ENCODE measurements at places on chromosomes 5 and 9. TPM values are rescaled to one million over a fixed set of nuclear protein-coding genes. Genes with fewer than 3 reads are reported as not detected.

DNA sequence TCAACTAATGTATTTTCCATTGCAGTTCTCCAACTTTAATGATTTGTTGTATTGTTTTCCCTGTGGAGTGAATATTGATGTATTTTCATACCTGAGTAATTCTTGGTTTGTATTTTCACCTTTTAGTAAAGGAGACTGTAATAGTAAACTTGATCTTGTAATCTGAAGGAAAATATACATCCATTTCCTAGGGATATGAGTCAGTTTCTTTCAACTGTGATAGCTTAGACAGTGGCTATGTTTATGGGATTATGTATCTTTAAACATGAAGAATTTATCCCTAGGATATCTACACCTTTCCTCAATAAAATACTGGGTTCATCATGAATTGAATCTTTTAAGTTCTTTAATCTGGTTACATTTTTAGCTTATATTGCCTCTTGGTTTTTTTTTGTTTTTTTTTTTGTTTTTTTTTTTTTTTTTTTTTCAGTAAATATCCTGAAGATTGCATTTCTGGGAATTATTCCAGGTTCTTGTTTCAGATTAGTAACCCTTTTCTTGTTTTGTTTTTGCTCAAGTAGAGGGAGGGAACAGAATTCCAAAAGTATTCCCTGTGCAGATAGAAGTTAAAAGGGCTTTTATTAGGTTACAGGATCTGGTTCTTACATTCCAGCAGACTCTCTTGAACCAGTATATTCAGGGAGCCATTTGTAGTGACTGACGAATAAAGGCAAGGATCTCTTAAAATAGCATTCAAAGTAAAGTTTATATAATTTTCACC, 7.1 kb downstream of the WDR36 start:
- DNase-seq, result no peak

- no peak for DNase-seq
Measured at GRCh38 chr5:122936088-122936487, 90.7 kb downstream of the SNX24 start.

GRCh38 chr9:89317282-89317681, 1.0 kb upstream of the SECISBP2 start:
- DNase-seq, result no peak

DNA sequence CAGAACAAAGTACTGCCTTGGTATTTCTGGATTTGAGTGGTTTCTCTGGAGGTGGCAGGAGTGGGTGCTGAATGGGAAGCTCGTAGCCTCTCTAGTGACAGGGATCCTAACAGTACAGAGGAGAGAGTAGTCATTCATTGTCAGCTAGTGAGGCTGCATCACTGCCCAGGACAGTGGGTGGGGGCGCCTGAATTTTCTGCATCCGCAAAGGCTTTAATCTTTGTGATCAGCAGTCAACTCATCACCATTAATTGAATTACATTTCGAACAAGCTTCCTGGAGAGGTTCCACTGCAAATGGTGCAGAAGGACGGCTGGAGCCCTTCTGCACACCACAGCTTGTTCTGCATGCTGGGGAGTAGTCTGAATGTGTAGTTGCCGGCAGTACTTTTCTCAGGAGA, 77.5 kb downstream of the HSPA4 start:
- no peak for DNase-seq

DNA sequence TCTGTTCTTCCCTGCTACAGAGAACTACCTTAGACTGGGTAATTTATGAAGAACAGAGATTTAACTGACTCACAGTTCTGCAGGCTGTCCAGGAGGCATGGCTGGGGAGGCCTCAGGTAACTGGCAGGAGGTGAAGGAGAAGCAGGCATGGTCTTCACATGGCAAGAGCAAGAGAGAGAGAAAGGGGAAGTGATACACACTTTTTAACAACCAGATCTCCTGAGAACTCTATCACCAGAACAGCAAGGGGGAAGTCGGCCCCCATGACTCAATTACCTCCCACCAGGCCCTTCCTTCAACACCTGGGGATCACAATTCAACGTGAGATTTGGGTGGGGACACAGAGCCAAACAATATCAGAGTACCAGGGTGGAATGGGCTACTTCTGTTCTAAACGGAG, 766.8 kb downstream of the TLE1 start:
- DNase-seq, result no peak

- no peak for DNase-seq
Measured at GRCh38 chr9:131234799-131235479, 41.4 kb downstream of the FAM78A start.

GRCh38 chr5:59169081-59169767, 586.3 kb downstream of the RAB3C start:
- DNase-seq, result no peak

- peak; percentile 63 for DNase-seq
Measured at GRCh38 chr9:132575005-132575609, 7.3 kb upstream of the BARHL1 start.

DNA sequence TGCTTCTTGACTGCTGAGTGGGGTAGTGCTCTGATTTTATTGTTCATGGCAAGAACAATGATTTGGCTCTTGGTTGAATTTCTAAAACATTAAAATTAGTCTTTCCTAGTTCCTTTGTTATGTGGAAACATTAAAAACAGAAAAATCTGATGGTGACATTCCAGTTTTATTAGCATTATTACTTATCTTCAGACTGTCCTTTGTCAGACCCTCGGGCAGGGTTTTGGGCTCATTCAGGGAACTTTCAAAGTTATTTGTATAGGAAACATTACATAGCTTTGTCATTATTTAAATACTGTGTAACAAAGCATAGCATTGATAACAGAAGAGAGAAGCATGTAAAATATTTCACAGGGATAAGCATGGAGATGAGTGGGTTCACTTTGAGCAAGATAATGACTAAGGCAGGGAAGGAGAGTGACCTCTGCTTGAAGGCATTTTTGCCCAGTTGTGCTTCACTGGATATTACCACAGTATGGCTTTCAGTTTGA, 119.9 kb downstream of the KDM4C start:
- peak; percentile 27 for DNase-seq

- DNase-seq, result no peak
Measured at GRCh38 chr5:2167671-2168070, 284.9 kb upstream of the IRX4 start.

GRCh38 chr5:69113851-69114250, 20.0 kb downstream of the SLC30A5 start:
- no peak for DNase-seq

DNA sequence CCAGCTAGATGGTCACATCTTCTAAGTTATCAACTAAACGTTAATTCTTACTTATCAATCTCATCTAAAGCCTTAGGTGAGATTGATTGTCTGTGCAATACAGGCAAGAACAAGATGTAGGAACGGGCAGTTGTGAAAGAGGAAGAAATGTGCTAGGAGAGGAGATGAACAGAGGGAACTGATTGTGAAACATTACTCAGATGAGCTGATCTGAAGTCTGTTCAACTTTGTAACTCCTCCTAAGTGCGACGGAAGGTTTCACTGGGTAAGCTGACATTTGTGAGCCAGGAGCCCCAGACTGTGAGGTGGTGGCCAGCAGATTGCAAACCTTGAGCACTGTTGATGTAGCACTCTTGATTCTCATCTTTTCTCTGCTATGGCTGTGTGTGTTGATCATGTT, 204.1 kb downstream of the CD180 start:
- no peak for DNase-seq

GRCh38 chr5:153130296-153130695, 360.2 kb upstream of the GRIA1 start:
- no peak for DNase-seq

- DNase-seq, result peak; percentile 75
Measured at GRCh38 chr9:36717276-36717675, 144.6 kb downstream of the MELK start.

DNA sequence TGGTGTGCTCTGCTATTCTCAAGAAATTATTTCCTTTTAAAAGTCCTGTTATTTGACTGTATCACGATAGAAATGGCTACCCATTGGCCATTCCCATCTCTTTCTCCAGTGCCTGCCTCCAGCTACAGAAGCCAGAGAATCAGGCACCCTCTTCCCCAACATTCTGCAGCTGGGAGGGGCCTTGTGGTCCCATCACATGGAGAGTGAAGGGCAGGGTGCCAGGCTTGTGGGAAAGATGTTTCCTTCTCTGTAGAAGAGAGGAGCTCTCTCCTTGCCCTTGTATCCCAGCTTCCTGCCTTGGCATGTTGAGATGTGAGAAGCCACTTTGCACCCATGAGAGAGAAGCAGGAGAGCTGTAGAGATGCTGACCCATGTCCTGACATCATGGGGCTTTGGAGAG, 465.0 kb downstream of the MTRR start:
- peak; percentile 6 for DNase-seq

- no peak for DNase-seq
Measured at GRCh38 chr5:93571114-93571949, 9.7 kb downstream of the NR2F1-AS1 start.

GRCh38 chr9:92058723-92059444, 56.3 kb downstream of the SPTLC1 start:
- DNase-seq, result no peak

LCN10 gene
- not detected for total RNA-seq

C9orf50 gene
- total RNA-seq, result 0.10 TPM

GABRA1 gene
- total RNA-seq, result not detected

CMYA5 gene
- 0.05 TPM for total RNA-seq

IL9 gene
- not detected for total RNA-seq

SLC1A1 gene
- 14.7 TPM for total RNA-seq

CFAP90 gene
- total RNA-seq, result 0.44 TPM

AMBP gene
- total RNA-seq, result 0.10 TPM

GGTA1 gene
- total RNA-seq, result not detected
